ENCODE measurements at places on chromosomes 2 and 18.

GRCh38 chr2:237259201-237259600 lies 154.8 kb downstream of the COL6A3 start:
- DNase-seq, result no peak

GRCh38 chr2:224883172-224883516 lies 159.1 kb downstream of the DOCK10 start:
- DNase-seq, result no peak

- no peak for DNase-seq
These were observed 238.3 kb downstream of the TDRD15 start for GRCh38 chr2:21361957-21362486.

DNA sequence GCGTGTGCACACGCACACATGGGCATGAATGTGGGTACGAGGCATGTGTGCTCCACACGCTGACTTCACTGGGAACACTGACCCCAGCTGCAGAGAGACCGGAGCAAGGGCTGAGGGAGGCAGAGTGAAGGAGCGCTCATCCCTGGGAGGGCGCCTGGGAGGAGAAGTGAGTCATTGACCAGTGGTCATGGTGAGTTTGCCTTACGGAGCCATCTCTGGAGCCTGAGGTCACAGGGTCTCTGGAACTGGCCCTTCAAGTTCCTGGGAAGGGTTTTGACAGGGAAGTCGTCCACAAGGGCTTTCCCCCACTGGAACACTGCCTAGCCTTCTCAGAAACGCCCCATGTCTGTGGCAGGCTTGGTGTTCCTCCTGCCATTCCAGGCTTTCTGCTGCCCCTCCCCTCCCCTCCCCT lies 14.3 kb upstream of the TMEM185B start:
- no peak for DNase-seq

- no peak for DNase-seq
These were observed 106.1 kb downstream of the UGGT1 start for GRCh38 chr2:128197059-128197458.

GRCh38 chr2:203033395-203033794 lies 18.7 kb downstream of the NBEAL1 start:
- DNase-seq, result no peak

All from OCI-LY7 (cell line).